NCI-H1092 (cell line): ENCODE measurements at places on chromosomes 11 and 22.
A peak's percentile ranks its signal among the peaks of the same experiment; 100 is the strongest.

DNA sequence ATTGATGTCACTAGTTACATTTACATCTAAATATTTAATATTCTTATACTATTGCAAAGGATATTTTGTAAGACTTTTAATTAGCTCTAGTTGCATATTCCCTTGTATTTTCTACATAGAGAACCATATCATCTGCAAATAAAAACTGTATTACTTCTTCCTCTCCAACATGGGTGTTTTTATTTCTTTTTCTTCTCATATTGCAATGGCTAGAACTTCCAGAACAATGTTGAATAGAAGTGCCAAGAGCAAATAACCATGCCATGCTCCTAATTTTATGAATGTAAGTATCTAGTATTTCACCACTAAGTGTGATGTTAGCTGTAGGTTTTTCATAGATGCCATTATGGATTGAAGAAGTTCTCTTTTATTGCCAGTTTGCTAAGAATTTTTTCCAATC is 321.8 kb upstream of the NCAM1 start:
- no peak for DNase-seq

DNA sequence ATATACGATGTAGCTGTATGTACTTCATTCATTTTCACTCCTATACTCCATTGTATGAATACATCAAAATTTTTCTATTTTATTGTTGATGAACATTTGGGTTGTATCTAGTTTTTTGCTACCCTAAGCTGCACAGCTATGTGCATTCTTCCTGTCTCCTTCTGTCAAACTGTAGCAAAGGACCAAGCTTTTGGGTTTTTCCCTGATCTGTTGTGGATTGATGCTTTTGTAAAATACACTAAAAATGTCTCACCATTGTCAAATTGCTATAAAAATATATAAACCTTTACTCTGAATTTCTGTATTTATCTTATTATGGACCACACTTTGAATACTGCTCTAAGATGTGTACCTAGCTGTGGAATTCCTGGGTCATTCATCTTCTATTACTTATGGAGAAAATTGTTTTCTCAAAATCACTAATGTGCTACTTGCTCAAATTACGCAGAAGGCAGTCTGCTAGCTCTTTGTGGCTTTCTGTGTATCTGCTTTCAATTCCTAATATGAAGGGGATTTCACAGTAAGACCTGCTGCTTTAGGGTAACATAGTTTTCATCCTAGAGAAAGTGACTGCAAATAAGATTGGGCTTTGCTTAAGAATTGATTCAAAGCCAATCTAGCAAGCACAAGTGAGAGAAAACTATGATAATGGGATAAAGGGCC is 123.4 kb downstream of the CYP2R1 start:
- no peak for DNase-seq

- DNase-seq = peak; percentile 24
These were observed at the start of gene KCTD17 for GRCh38 chr22:37051391-37052385. TSS of gene KCTD17 (plus strand) at chr22:37051742. CDS start at chr22:37051761, 19 bp downstream.

- no peak for DNase-seq
These were observed 103.3 kb upstream of the B3GAT1 start for GRCh38 chr11:134515081-134515960.

DNA sequence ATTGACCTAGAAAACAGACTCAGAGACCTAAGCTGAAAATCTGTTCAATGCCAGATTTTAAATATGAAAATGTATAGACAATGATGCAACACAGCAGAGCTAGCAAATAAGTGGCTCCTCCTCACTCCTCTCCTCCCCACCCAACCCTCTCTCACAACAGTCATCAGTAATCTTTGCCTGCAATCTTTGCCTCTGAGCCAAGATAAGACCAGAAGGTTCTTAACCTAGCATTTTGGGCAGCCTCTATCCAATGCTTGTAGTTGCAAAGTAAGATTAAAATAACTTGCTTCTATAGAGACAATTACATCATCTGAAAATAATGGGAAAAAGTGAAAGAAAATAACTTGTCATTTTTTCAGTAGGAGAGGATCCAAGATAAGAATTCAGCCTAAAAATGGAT is 117.3 kb downstream of the PARVA start:
- no peak for DNase-seq

- DNase-seq = no peak
These were observed 626 bp downstream of the TRIM22 start for GRCh38 chr11:5690216-5690615.

GRCh38 chr11:2390725-2391151 is 9.8 kb upstream of the TSSC4 start:
- DNase-seq = no peak

GRCh38 chr11:31236143-31236542 is 133.4 kb downstream of the DCDC1 start:
- no peak for DNase-seq

DNA sequence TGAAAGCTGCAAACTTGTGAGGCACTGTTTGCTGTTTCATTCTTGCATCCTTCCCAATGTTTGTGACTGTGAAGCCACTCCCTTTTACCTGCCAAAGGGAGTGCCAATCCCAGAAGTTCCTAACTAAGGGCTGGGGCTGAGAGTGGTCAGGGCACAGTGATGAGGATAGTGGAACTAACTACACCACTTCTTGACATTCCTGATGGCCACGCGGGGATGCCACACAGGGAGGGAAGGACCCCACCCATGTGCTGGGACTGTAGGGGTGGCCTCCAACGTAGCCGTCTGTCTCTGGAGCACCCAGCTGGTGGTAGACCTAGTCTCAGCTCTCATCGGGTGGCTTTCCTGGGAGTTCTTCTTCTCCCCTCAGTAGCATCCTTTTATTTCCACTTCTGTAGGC is 335.5 kb downstream of the CADM1 start:
- no peak for DNase-seq
